ENCODE measurements at places on chromosomes 4 and X. TPM values are rescaled to one million over a fixed set of nuclear protein-coding genes. Genes with fewer than 3 reads are reported as not detected.

FREM3 gene
- not detected for total RNA-seq

ARMCX1 gene
- 30.6 TPM for total RNA-seq

CXCL1 gene
- not detected for total RNA-seq

TREX2 gene
- 1.6 TPM for total RNA-seq

UGT2B15 gene
- not detected for total RNA-seq

KIAA1210 gene
- not detected for total RNA-seq

CYP2U1 gene
- total RNA-seq = 8.4 TPM

TLR10 gene
- total RNA-seq = not detected

DMRTC1B gene
- total RNA-seq = 2.6 TPM

GLOD5 gene
- not detected for total RNA-seq

SULT1B1 gene
- total RNA-seq = not detected

NLGN3 gene
- 29.5 TPM for total RNA-seq

ARHGAP36 gene
- 1.8 TPM for total RNA-seq

TDO2 gene
- total RNA-seq = not detected

ADRA2C gene
- total RNA-seq = 6.1 TPM

RAB28 gene
- 30.7 TPM for total RNA-seq

SUPT20HL2 gene
- total RNA-seq = not detected

NAA11 gene
- total RNA-seq = not detected

TMEM31 gene
- total RNA-seq = 2.0 TPM

FAM47A gene
- not detected for total RNA-seq

EDA2R gene
- total RNA-seq = 3.6 TPM

NUP62CL gene
- 6.1 TPM for total RNA-seq

CYBB gene
- not detected for total RNA-seq

ARMCX4 gene
- 26.2 TPM for total RNA-seq

GAGE1 gene
- not detected for total RNA-seq

CFAP47 gene
- total RNA-seq = 0.75 TPM

GRID2 gene
- total RNA-seq = 1.3 TPM

All from neural crest cell (in vitro differentiated cells).